ENCODE measurements at places on chromosomes 7 and 10.

DNA sequence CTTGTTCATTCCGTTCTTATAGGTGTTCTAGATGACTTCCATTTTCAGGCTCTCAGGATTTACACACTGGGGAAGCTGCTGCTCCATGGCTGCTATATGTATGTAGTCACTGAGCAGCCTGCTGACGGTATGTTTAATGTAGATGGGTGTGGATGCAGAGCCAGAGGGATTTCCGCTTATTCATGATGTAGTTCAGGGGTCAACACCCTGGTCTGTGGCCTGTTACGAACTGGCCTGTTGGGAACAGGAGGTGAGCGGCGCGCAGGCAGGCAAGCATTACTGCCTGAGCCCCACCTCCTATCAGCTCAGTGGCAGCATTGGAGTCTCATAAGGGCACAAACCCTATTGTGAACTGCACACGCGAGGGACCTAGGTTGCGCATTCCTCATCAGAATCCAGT, 33.9 kb downstream of the DNAJB6 start:
- no peak for DNase-seq

DNA sequence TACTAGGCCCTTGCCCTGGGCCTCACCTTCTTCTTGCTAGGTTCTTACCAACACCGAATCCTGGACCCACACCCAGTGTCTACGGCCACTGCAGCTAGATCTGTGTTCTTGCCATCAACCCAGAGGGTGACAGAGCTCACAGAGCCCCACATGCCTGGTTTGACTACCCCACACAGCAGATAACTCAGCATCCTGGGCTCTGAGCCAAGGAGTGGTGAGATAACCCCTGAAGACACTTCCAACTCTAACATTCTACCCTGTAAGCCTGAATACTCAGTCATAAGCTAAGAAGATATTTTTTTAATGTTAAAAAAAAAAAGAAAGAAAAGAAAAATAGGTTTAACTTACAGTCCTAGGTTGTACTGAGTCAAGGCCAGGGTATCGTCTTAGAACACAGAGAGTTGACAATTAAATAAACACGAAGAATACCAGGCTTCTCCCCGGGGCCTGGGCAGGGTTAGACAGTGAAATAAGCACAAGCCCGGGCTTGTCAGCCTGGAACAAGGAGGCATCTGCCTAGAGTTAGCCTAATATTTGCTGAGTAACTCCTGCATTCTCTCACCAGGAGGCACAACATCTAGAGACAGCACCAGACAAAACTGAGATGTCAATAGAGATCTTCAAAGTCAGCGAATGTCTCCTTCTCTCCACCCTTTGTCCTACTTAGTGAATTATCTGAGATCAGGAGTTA, 556.5 kb upstream of the LRRN3 start:
- DNase-seq, result no peak

- no peak for DNase-seq
Measured at GRCh38 chr10:114346176-114347031, 57.9 kb downstream of the AFAP1L2 start.

- no peak for DNase-seq
Measured at GRCh38 chr7:30787486-30787885, 16.3 kb downstream of the MINDY4 start.

GRCh38 chr10:11280187-11280932, 262.7 kb downstream of the CELF2 start:
- no peak for DNase-seq

- no peak for DNase-seq
Measured at GRCh38 chr7:123004931-123005330, 9.4 kb upstream of the TAS2R16 start.

GRCh38 chr10:101694674-101695403, at the start of gene FBXW4:
FBXW4 (minus strand) TSS chr10:101695170; CDS start chr10:101695105, 65 bp downstream.
- DNase-seq, result peak; percentile 67

DNA sequence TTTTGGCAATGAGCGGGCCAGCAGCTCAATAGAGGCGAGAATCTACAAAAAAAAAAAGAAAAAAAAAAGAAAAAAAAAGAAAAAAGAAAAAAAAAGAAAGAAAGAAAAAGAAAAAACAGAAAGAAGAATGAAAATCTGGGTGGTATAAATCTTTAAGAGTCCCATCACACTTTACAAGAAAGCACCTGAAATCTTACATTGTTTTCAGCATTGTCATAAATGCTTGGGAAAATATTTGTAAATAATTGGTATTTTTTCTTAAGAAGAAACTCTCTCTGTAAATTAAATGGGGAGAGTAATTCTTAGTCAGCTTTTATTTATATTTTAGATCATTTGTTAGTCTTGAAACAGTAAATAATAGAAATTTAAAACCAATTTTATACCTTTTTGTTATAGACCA, 38.2 kb downstream of the NDUFB2 start:
- DNase-seq, result no peak

Data from GM19239 (cell line).